Bronchial epithelial cell (primary cell): ENCODE measurements at places on chromosomes 11 and 22.

DNA sequence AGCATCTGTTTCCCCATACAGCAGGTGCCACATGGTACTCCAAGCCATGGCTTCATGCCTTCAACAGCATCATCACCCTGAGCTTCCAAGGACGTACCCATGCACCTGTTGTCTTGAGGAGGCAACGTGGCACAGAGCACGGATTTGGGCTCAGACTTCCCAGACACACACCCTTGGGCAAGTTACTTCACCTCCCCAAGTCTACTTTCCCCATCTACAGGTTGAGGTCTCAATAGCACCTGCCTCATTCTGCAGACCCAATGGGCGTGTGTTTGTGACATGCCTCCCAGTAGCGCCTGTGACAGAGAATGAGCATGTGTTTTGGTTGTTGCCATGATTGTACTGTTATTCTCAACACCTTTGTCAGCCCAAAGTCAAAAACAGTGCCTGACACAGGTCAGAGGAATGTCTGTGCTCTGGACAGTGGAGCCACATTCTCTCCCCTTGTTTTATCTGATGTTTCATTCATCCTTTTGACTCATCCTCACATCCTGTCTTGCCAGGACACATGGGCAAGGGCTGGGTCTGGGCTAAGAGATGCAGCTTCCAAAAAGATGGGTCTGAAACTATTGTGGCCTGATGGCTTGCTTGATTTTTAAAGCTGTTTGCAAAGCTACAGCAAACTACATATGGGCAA is 53.4 kb upstream of the CCND1 start:
- DNase-seq, result peak; percentile 70

GRCh38 chr11:87281496-87281895 is 243.8 kb downstream of the TMEM135 start:
- DNase-seq, result peak; percentile 77

DNA sequence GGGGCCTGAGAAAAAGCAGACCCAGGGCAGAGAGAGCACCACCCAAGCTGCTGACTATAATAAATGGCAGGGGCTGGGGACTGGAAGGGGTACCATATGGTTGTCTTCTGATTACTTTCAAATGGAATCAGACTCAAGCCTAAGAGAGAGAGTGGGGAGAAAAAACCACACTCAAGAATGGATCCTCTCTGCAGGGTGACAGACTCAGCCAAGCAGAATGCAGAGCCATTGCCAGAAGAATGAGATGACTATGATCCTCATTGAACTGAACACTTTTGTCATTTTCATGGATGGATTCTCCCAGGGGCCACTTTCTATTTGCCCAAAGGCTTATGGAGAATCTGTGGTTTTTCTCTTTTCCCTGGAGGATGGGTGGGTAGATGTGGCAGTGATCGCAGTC is 8.7 kb downstream of the UBASH3B start:
- DNase-seq, result no peak

GRCh38 chr11:83311701-83312100 is 25.5 kb upstream of the CCDC90B start:
- DNase-seq, result no peak
